ENCODE measurements at places on chromosomes 12 and 14. TPM values are rescaled to one million over a fixed set of nuclear protein-coding genes. Genes with fewer than 3 reads are reported as not detected.

Gene CALM1
- total RNA-seq, result 634 TPM

Gene ZCCHC8
- 18.6 TPM for total RNA-seq

Gene FOXG1
- total RNA-seq, result 1.8 TPM

Gene BEST3
- not detected for total RNA-seq

Gene SLC10A1
- not detected for total RNA-seq

DNA sequence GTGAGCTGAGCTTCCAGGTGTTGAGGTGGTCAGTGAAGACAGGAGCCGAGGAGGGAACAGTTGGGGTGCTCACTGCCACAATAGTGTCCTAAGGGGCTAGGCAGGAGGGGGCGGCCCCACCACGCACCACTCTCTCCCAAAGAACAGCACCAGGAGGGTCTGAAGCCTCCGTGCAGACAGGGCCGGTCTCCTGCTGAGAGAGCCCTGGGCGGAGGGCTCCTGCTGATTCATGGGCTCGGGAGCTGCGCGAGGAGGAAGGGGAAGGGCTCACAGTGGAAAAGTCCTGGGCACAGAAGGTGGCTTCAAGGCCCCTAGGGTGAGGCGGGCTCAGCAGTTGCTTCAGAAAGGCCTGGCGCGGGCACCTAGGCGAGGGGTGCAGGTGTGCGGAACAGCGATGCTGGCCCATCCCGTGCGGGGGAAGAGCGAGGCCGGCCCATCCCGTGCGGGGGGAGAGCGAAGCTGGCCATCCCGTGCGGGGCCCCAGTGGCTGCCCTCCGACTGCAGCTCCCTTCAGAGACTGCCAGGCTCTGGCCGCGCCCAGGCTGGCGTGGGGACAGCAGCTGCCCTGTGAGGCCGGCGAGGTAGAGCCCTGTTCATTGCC is 176.7 kb downstream of the ADGRD1 start:
- no peak for DNase-seq

- no peak for DNase-seq
Observed at GRCh38 chr12:47145188-47145587, 65.4 kb upstream of the AMIGO2 start.

DNA sequence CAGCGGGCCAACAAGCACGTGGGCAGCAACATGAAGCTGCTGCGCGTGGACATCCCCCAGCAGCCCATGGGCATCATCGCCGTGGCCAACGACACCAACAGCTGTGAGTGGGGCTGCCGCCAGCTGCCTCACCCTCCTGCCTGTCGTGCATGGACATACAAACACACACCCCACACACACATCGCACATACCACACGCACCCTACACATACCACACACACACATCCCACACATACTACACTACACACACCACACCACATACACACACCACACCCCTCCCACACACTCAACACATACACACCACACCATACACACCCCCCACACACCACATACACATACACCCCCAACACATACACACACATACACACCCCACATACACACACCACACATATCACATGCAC is 25.2 kb upstream of the NXPH4 start:
- no peak for DNase-seq

GRCh38 chr14:102272392-102272791 is 32.6 kb downstream of the MOK start:
- no peak for DNase-seq

GRCh38 chr12:131752451-131752850 is 41.6 kb downstream of the SFSWAP start:
- no peak for DNase-seq

All from endothelial cell (in vitro differentiated cells).